Stimulated activated CD8-positive, alpha-beta memory T cell treated with anti-CD3 and anti-CD28 coated beads, Interleukin-2, amount 100 ng/mL, for 1 hour (primary cell): ENCODE measurements at places on chromosomes 16 and 17.
A peak's percentile ranks its signal among the peaks of the same experiment; 100 is the strongest.

DNA sequence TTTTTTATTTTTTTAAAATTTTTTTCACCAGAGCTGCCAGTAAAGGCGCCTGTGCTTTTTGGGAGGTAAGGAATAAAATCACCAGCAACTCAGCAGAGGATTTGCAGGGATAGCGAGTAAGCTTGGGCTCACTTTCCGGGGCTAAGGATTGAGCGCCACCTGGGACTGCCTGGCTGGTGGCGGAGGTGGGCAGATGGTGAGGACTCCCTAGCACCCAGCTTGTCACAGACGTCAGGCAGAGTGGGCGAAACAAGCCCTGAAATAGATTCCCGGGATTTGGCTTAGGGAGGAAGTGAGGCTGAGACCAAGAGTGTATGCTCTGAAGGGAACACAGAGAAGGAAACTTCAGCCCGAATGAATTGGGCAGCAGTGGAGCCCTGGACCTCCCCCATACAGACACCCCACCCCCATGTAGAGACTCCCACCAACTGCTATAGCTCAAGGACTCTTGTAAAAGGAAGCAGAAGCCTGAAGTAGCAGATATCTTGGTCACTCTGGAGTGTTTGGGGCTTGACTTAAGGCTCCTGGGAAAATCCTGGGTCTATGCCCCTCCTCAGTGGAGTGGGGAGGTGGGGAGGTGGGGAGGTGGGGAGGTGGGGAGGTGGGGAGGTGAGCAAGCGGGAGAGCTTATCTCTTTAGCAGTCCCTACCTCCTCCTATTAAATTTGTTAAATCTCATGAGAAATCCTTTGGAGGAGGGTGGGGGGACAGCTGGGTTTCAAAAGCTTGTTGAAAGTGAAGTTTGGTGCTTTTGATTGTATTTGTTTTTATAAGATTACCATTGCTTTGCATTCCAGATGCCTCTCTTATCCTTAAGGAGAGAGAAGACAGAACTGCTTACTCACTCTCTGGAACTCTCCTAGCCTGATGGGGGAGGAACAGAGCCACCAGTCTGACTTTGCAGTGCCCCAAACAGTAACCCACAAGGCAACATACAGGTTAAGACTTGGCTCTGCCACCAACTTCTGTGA lies 8.2 kb downstream of the ARL4D start:
- DNase-seq: no peak

GRCh38 chr17:21476867-21477266 lies 100.7 kb downstream of the KCNJ12 start:
- DNase-seq: no peak

DNA sequence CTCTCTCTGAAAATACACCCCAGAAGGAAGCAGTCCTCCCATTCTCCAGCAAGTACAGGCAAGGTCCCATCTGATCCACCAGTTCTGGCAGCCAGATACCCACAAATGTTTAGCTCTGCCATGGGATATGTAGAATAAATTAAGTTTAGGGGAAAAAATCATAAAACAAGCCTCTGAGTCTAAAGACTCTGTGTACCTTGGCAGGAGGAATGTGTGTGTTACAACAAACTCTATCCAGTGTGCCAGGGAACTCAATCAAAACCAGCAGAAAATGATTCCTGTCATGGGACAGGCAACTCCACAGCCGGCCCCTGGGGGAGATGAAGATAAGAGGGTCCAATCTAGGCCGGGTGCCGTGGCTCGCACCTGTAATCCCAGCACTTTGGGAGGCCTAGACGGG lies 73.4 kb downstream of the MRM3 start:
- no peak for DNase-seq

GRCh38 chr16:87344931-87345631 lies 27.9 kb upstream of the C16orf95 start:
- peak; percentile 34 for DNase-seq

DNA sequence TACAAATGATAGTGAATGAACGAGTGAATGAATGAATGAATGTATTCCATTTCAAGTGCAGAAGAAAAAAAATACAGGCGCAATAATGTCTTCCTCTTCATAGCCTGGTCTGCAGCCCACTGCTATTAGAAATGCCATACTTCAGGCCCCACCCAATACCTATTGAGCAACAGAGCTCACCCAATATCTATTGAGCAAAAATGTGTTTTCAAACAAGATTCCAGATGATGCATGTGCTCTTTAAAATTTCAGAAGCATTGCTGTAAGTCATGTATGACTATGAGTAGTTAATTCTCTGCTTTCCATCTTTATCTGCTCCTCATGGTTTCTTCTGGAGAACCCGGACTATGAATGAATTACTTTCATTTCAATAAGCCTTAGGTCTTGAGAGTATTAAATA lies 308.2 kb downstream of the XYLT1 start:
- DNase-seq: no peak

- no peak for DNase-seq
Observed at GRCh38 chr16:28838558-28838918, 7.6 kb downstream of the TUFM start.

- DNase-seq: peak; percentile 68
Observed at GRCh38 chr17:74210191-74211140, 2.9 kb upstream of the TTYH2 start.

GRCh38 chr16:85983064-85983463 lies 84.1 kb downstream of the IRF8 start:
- no peak for DNase-seq

GRCh38 chr17:9225305-9226101 lies 204.2 kb downstream of the NTN1 start:
- no peak for DNase-seq

DNA sequence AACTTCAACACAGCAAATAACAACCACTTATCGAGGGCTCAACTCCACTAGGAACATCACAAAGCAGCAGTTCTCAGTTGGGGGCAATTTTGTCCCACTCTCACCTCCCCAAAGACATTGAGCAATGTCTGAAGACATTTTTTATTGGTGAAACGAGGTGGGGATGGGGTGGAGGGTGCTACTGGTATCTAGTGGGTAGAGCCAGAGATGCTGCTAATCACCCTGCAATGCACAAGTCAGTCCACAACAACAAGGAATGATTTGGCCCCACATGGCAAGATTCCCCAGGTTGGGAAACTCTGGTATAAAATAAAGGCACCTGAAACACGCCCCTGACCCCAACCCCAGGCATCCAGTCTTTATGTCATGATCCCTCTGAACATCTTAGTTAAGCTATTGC lies 33.3 kb downstream of the TLE7 start:
- DNase-seq: no peak

GRCh38 chr16:25060920-25061319 lies 45.8 kb upstream of the ARHGAP17 start:
- DNase-seq: no peak

GRCh38 chr16:4215106-4215505 lies 26.8 kb downstream of the SRL start:
- DNase-seq: no peak

DNA sequence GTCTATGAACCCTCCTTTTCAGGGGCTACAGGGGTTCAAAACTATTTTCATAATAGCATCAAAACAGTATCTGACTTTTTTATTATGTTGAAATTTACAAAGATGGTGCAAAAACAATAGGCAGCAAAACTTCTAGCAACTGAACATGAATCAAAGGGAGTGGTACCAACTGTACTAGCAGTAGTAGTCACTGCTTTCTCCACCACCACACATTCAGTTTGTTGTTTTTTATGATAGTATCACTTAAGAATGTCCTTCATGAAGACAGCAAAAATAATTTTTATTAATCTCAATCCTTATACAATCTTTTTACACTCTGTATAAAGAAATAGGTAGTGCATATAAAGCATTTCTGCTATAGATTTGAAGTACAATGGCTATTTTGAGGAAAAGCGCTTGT lies 47.6 kb downstream of the MED13 start:
- no peak for DNase-seq

- DNase-seq: no peak
Observed at GRCh38 chr16:31819386-31819785, 54.2 kb upstream of the ZNF267 start.

DNA sequence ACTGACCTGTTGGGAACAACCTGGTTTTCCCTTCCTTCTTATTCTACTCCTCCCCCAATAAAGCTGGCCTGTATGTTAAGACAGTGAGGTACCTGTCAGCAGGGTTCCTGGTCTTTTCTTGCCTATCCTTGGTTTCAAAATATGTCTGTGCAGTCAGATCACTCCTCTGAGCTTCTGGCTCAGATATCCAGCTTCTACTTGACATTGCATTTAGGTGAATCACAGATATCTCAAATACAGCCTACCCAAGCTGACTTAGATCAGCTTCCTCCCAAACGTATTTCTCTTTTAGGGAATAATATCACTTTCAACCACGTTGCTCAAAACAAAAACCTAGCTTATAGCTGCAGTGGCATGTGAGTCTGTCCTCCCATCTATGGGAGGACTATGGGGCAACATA lies 48.7 kb downstream of the TEX14 start:
- no peak for DNase-seq

DNA sequence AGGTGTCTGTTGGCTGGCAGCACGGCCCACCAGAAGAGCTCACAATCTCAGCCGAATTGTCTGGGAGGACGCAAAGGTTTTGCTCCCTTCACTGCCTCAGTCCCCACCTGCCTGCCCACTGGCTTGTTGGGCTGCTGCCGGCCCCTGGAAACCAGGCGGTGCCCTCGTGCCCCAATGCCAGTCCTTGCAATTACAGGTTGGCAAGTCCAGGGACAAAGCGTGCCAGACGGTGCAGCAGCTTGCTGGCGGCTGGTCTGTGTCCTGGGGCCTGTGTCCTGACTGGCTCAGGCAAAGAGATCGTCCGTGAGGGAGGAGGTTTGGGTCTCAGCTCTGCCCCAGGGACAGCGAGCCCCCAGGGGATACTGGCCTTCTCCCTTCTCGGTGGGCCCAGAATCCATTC lies 24.6 kb upstream of the SPNS2 start:
- DNase-seq: no peak

GRCh38 chr17:49471089-49471683 lies 23.9 kb upstream of the NGFR start:
- no peak for DNase-seq

GRCh38 chr17:78224231-78225087 lies 7.0 kb upstream of the TMEM235 start:
- DNase-seq: no peak
